ENCODE measurements at places on chromosomes 6 and 20.

DNA sequence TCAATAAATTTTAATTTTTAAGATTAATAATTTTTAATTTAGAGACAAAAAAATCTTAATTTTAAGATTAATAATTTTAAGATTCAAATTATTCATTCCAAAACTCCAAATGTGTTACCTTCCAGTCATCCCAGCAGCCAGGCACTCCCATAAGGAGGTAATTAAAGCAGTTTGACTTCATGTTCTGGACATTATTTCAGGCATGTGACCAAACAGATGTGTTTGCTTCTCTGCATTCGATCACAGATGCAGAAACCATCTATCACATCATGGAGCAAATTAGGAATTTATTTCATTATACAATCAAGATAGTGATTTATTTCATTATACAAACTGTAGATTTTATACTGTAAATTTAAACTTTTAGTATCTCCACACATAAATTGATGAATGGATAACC lies 150.3 kb downstream of the AKAP7 start:
- no peak for DNase-seq

DNA sequence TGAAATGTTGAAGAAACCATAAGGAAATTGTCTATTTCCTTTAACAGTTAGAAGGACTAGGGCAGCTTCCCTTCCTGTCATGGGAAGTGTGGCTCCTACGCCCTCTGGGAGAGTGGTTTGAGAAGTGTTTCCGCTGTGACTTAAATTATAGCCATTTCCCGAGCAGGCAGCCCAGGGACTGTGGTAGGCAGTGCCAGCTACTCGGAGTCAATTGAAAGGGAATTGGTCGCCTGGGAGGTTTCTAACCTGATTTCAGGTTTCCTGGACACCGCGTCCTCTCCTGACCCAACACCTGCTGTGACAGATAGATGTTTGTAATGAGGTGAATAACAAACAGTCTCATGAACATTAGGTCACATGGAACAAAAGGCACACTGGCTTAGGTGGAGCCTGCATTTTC lies 256.1 kb upstream of the PLCB4 start:
- no peak for DNase-seq

DNA sequence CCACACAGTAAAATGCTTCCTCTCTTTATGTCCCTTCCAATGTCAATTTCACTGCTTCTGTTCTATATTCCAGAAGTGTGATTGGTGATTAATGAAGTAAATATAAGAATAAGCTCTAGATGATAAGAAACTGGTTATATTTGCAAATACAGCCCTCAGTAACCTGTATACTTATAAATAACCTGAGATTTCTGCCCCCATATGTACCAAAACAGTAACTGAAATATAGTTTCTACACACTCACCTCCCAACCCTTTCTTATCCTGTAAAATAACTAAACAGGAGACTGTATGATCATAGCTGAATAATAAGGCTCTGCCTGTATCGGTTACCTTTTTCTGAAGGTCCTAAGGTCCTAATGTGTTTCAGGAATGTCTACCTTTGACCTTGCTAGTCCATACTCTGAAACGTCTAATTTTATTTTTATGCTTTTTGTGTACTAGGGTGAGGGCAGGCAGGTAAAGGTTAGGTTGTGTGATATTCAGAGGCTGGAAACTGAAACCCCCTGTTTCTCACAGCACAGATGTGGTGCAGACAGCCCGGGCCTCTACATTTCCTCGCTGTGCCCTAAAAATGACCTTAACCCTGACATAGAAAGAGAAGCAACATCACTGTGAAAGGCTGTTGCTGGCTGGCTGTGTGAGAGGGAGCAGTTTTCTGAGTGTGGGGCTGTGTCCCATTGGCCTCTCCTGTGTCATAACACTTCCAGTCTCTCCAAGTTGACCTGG lies 378.8 kb downstream of the CENPW start:
- no peak for DNase-seq

DNA sequence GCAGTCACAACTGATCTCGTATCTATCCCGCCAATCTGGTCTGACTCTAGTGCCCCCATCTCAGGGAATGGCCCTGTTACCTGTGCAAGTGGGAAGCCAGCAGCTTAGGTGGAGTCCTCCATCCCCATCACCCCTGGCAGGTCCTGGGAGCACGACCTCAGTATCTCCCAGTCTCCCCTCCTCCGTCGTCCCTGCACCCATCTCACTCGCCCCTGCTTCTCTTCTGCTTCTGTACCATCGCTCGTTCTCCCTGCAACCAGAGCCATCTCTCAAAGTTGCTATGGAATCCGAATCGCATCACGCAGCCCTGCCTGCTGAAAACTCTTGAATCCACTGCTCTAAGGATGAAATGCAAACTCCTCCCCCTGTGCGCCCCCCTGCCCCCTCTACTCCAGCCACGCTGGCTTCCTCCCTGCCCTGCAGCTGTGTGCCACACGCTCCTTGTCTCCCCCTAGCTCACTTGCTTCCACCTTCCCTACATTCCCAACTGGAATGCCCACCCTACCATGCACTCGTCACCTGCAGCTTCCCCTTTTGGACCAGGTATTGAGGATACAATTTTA lies 64.0 kb upstream of the PTGIS start:
- DNase-seq, result no peak

DNA sequence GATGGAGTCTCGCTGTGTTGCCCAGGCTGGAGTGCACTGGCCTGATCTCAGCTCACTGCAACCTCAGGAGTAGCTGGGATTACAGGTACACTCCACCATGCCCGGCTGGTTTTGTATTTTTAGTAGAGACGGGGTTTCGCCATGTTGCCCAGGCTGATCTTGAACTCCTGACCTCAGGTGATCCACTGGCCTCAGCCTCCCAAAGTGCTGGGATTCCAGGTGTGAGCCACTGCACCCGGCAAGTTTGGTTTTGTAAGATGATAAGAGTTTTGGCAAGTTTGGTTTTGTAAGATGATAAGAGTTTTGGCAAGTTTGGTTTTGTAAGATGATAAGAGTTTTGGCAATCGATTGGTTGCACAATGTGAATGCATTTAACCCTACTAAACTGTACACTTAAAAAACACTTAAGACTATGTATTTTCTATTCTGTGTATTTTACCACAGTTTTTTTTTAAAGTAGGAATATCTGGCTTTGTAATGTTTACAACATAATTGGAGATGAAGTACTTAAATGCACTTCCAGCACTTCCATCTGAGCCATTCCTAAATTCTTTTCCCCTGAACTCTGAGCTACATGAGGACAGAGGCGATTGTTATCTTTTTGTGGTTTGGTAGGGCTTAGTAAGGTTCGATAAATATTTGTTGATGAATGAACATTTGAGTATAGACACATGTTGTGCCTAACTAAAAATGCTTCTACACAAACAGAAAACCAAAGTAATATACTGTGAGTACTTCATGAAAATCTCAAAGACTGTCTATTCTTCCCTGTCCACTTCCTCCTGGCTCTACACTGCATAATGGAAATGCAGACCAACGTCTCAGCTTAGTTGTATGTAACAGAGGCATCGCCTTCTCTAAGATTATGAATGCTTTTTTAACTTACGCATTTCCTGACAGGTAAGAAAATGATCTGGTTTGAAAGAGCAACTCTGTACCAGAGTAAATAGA lies 18.8 kb downstream of the SAMHD1 start:
- no peak for DNase-seq

DNA sequence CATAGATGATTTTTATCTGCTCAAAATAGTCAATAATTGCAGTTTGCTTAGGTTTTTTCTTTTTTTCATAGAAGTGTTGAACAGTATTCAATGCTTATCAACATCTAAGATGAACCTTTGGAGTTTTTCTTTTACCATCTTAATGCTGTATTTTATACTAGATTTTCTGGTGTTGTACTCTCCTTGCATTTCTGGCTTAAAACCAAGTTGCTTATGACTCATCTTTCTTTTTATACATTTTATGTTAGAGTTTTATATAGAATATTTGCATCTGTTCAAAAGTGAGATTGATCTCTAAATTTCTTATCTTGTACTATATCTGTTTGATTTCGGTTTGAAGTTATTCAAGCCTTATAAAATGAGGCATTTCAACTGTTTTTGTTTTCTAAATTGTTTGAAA lies 232.5 kb downstream of the RFPL4B start:
- no peak for DNase-seq

GRCh38 chr6:45657226-45657625 lies 279.5 kb upstream of the SUPT3H start:
- no peak for DNase-seq

DNA sequence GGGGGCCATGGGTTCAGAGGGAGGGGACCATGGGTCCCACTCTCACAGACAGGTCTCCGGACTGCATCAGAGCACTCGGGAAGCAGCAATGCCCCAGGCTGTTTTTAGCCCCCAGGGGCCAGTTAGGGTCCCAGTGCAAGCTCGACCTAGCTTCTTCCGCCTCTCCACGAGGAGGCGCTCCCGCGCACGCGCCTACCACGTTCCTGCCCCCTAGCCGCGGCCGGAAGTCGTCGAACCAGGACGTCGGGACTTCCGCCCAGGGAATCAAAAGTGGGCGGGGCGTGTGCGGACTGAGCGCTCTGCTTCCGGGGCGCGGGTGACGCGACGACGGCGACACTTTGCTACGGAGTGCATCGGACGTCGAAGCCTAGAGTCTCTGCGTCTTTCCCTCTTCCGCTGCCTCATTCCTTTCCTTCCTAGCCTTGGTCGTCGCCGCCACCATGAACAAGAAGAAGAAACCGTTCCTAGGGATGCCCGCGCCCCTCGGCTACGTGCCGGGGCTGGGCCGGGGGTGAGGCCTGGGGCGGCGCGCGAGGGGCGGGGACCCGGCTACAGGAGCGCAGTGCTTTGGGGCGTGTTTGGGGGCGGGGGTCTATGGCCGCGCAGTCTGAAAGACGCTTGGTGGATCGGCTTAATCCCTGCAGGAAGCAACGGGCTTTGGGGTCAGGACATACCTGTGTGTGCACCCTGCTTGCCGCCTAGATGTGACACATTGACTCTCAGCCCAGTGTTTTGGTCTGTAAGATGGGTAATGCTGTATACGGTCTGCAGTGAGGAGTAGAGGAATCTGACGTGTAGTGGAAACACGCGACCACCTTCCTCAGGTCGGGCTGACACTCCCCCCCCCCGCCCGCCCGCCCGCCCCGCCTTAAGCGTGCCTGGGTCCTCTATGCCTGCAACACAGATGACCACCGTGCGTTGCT lies at the start of gene PRPF6:
Gene PRPF6 (plus strand): TSS at position 327 of the 923 bp plus-strand sequence. CDS start 114 bp downstream, at position 441.
- DNase-seq, result peak; percentile 89

DNA sequence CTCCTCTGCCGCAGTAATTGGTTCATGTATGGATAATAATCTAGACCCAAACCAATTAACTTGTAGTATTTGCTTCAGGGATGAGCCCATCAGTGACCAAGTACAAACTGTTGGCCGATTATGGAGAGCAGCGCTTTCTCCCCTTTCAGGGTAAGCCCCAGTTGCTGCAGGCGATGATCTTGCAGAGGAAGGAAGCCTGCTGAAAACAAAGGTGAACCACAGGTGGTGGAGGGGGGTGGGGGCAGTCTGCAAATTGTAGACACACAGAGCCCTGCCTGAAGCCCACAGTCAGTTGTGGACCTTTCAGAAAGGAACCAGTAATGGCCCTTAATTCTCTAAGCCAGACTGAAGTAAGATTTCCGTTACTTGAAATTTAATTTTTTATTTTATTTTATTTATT lies 167.9 kb upstream of the JARID2 start:
- no peak for DNase-seq

- no peak for DNase-seq
Measured at GRCh38 chr6:8432614-8433013, 2.7 kb downstream of the SLC35B3 start.

- no peak for DNase-seq
Measured at GRCh38 chr6:161412795-161413194, 138.9 kb upstream of the AGPAT4 start.

DNA sequence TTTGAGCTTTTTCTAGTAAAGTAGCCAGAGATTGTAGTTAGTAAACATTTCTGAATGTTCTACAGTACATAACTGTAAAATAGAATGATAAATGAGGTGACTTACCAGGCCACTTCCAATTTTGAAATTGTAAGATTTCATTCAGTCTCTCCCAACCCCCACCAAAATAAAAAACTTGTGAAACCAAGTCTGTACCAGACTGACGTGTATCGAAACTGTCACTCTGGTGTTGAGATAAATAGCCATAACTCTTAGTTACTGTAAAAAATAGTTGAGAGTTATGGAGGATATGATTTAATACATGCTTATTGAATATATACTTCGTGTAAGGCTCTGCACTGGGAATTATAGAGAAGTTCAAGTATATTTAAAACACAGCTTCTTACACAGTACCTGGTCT lies 455.7 kb downstream of the PLCB1 start:
- no peak for DNase-seq

DNA sequence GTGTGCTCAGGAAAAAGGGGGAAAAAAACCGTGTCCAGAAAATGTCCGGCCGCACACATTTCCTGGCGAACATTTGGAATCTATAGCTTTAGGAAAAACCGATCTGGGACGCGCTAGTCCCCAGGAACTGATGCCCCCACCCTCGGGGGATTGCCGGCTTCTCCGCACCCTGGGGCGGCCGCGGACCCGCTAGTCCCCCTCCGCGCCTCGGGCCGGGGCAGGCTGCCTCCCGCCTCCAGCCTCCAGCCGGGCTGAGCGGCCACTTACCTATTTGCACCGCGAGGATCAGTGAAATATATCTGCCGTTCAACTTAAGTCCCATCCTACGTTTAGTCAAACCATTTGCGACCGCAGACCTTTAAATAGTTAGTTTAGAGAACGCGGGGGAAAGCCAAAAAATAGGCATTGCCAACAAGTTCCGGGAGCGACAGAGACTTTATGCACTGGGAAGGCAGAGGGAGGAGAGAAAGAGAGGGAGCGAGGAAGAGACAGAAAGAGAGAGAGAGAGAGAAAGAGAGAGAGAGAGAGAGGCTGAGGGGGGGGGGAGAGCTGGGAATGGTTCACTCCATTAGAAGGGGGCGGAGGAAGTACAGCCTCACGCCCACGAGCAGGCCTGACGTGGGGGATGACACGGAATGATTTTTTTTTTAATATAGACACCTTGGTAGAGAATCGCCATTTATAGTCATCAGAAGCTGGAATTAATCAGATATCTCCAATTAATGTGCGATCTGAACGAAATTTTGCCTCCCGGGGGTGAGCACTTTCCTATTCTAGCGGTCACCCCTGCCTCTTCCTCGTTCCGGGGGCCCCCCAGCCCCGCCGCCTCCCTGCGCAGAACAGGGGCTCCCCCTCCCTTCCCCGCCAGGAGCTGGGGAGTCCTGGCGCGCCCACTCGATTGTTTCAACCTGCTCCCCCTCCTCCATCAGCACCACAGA lies at the start of gene NRN1:
Gene NRN1 (minus strand): TSS at position 498 of the 938 bp plus-strand sequence. CDS start 176 bp downstream, at position 322.
- no peak for DNase-seq

GRCh38 chr6:137099689-137100403 lies 55.1 kb upstream of the IL20RA start:
- DNase-seq, result no peak

GRCh38 chr6:31749301-31750036 lies 9.7 kb downstream of the MSH5 start:
- DNase-seq, result no peak

GRCh38 chr6:157669747-157670216 lies 153.3 kb upstream of the SNX9 start:
- DNase-seq, result no peak

GRCh38 chr6:71091167-71091566 lies 134.3 kb upstream of the B3GAT2 start:
- DNase-seq, result no peak

- DNase-seq, result no peak
Measured at GRCh38 chr20:33291416-33291815, 8.4 kb downstream of the BPIFB1 start.

- no peak for DNase-seq
Measured at GRCh38 chr20:63736893-63737694, 630 bp downstream of the LIME1 start.
